ENCODE measurements at places on chromosomes 2 and 18. TPM values are rescaled to one million over a fixed set of nuclear protein-coding genes. Genes with fewer than 3 reads are reported as not detected.

The AGXT gene
- total RNA-seq: not detected

The FKBP7 gene
- total RNA-seq: 37.4 TPM

The BUB1 gene
- total RNA-seq: 5.8 TPM

The FBXO48 gene
- 0.49 TPM for total RNA-seq

The CTDSP1 gene
- 87.0 TPM for total RNA-seq

The ANKRD44 gene
- 7.6 TPM for total RNA-seq

The FEV gene
- total RNA-seq: not detected

The TWIST2 gene
- 42.2 TPM for total RNA-seq

The LYG2 gene
- not detected for total RNA-seq

The HEATR5B gene
- 8.8 TPM for total RNA-seq

The LINC00305 gene
- not detected for total RNA-seq

The PLCL1 gene
- 21.2 TPM for total RNA-seq

The TTLL4 gene
- total RNA-seq: 43.9 TPM

The KCNJ3 gene
- not detected for total RNA-seq

The CTNNA2 gene
- not detected for total RNA-seq

The GPR17 gene
- total RNA-seq: not detected

The KIAA2012 gene
- not detected for total RNA-seq

The VWC2L gene
- total RNA-seq: not detected

The EHD3 gene
- total RNA-seq: 15.9 TPM

The BCL2 gene
- total RNA-seq: 1.9 TPM

Measured in cardiac atrium fibroblast (primary cell).